Amniotic stem cell (primary cell): ENCODE measurements at places on chromosomes 1 and 21.

- DNase-seq, result no peak
Measured at GRCh38 chr1:13793088-13793730, 93.2 kb downstream of the PRDM2 start.

DNA sequence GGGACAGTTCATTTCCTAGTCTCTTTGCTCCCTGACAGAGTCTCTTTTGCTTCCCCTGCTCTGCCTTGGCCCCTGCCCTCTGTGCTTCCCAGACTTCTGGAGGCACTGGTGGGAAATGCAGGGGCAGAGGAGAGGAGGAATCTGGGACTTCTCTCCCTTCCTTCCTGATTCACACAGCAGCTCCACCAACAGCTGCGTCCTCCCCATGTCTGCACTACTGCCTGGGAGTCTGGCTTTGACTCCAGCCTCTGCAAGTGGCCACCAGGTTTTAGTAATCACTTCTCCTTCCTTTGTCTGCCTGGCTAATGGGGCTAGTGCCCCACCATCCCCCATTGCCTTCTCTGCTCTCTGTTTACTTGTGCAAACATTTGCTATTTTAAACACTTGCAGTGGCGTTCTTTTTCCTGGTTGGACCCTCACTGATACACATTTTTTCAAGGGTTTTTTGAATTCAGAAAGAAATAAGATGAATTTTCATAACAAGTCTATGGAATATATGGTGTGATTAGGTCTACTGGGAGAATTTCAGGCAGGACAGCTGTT, 21.9 kb downstream of the FASLG start:
- no peak for DNase-seq

DNA sequence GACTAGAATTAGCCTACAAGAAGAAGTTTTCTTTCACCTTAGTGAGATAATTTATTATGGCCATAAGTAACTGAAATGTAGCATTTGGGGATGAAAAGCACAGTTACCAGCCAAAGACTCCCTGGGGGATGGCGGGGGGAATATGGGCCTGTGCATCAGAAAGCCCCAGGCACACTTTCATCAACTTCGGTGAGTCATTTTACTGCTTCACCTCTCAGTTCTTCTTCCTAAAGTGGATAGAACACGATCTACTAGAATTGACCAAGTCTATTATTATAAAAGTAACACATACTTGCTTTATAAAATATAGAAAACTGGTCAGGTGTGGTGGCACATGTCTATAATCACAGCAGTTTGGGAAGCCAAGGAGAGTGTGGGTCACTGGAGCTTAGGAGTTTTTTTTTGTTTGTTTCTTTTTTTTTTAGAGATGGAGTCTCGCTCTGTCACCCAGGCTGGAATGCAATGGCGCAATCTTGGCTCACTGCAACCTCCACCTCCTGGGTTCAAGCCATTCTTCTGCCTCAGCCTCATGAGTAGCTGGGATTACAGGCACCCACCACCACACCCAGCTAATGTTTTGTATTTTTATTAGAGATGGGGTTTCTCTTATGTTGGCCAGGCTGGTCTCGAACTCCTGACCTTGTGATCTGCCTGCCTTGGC, 141.8 kb downstream of the ZZZ3 start:
- DNase-seq, result no peak

- DNase-seq, result no peak
Measured at GRCh38 chr21:46477765-46478164, 19.1 kb downstream of the DIP2A start.

- no peak for DNase-seq
Measured at GRCh38 chr21:38027901-38028498, 111.7 kb upstream of the KCNJ6 start.

DNA sequence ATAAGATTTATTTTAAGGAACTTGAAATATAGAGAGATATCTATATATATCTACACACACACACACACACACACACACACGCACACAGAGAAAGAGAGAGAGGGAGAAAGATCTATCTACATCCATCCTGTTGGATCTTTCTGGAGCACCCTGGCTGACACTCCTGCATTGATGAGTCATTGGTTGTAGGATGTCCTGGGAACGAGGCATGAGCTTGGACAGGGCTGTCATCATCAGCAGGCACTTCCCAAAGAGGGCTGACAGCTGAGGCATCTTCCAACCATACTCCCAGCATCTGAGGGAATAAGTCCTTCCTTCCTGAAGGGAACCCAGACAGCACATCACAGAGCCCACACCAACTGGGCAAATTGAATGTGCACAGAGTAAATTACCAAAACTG, 99.1 kb upstream of the ERG start:
- DNase-seq, result no peak

DNA sequence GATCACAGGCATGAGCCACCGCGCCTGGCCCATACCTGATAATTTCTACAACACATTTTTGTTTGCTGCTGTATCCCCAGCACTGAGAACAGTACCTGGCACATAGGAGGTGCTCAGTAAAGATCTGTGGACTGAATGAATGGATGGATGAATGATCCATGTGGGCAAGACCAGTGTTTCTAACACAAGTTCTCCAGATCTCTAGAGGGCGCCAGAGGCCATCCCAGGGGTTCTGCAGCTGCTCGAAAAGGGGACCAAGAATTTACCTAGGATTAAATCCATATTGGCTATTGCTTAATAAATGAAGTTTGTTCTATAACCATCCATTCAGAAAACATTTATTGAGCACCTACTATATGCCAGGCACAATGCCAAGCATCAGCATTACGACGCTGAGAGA, 167.7 kb downstream of the ACTL8 start:
- peak; percentile 3 for DNase-seq

- peak; percentile 33 for DNase-seq
Measured at GRCh38 chr1:223401873-223402789, 8.9 kb downstream of the CCDC185 start.

DNA sequence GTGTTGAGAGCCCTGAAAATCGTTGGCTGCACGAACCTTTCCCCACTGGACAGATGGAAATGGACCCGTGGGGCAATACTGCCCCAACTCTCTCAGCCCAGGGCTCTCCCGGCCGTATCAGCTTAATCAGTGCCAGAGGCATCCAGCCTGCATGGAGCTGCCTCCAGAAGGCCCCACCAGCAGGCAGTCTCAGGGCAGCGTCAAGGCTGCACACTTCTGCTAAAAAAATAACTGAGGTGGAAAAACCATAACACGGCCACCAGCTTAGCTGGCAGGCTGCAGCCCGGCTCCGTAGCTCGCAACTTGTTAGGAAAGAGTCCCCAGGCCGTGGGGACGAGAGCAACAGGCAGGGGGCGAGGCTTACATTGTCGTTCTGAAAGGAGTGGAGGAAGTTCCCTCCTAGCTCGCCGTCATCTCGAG, 27.9 kb downstream of the MRPL37 start:
- DNase-seq, result no peak

DNA sequence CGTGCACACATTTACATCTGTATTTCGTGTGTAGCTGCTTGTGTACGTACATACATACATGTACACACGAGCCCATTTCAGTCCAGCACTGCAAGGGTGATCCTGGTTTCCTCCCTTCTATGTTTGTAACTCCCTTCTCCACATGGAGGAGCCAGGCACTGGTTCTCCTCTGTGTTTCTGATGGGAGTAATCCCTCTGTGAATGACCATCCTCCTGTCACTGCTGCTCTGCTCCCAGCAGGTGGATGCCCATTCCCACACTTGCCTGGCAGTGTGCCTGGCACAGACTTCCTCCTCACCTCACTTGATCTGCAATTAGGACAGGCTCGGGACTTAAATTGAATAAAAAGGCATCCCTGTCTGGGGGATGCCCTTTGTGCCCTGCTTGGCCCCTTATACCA, 37.1 kb downstream of the TRAPPC10 start:
- DNase-seq, result no peak

DNA sequence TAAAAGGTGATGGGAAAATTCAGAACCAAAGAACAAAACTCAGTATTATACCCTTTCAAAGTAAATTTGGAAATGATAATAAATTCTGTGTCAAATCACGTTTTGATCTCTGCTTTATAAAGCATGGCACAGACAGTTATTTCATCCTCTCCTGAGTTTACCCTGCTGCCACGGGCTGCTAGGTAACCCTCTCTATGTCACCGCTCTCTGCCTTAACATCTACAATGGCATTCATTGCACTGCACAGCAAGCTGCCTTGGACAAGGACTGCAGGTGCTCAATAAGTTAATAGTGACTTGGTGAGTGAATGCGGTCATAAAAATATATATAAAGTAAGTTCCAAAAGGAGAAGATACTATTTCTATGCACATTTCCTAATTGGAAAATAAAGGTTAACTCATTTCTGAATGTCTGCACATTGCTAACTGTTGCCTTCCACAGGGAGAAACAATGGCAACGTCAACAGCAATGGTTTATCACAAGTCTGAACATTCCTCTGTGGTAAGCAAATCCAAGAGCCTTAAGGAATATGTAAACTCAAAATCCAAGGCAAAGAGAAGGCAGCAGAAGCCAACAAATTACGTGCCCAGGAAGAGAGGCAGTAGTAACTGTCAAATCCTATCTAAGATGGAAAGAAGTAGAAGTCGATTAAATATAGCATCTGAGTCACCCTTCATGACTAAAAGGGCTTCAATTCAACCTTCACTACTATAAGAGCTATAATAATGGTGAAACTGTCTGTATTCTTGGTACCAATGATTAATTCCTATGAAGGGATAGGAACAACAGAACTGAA, 19.4 kb downstream of the FYB2 start:
- DNase-seq, result peak; percentile 87

GRCh38 chr1:2135441-2135841, 59.1 kb downstream of the FAAP20 start:
- DNase-seq, result peak; percentile 84

DNA sequence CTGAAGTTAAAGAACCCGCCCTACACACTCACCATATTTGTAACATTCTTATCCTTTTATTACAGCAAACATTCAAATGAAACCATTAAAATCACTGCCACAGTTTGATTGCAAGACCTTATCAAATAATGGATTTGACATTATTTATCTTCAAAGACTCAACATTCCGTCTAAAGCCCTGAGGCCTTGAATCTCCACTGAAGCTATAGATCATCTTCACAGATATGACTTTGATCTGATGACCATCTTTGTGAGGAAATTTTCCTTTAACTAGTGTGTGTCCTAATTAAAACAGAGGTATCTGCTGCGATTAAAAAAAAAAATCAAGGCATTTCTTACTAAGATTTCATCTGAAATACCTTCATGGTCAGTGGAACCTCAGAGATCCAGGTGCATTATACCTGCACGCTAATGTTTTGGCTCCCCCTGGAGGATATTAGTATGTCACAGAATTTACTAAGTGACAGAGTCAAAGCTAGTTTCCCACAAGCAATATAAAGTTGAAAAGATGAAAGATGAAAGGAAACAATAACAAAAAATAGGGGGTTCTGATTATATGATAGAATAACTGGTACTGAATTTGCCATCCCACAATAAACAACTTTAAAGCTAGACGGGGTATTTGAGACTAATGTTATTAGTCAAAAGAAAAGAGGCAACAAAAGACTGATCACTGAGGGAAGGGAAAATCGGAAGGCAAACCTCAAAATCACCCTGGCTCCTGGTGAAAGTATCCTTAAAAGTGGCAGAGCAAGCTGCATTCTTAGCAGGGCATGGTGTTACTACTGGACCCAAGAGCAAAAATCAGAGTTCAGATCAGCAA, 923.4 kb downstream of the NCAM2 start:
- no peak for DNase-seq

DNA sequence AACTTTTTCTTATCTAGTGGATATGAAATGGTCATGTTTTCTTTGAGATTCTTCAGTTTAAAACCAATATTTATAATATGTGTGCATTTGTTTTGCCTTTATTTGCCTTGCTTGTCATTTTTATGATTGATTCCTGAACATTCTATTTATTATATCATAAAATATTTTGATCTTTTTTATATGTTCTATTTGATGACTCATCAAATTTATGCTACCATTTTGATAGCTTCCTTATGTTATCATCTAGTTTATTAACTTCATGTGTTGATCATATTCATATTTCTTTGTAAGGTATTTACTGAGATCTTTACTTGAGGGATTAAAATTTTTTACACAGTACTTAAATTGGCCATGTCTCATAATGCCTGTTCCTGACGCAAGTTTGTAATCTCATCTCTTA, 1650.0 kb downstream of the AMY1C start:
- DNase-seq, result no peak

DNA sequence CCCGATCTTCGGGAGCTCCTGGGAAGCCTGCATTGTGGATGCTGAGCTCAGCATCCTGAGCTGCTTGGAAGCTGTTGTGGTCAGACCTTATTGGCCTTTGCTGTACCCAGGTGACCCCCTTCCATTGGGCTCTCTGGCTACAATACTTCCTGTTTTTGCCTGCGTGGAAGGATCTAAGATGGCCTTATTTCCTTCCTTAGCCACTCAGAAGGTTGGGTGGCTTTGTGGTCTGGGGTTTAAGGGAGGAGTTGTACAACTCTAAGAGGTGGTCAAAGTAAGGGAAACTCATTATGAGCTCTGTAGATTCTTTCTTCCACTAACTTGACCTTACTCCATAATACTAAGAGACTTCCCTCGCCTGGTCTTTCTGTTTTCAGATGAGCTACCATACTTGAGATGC, 17.7 kb downstream of the PFKFB2 start:
- no peak for DNase-seq

- DNase-seq, result no peak
Measured at GRCh38 chr21:41712730-41713129, 54.1 kb downstream of the RIPK4 start.

GRCh38 chr1:204647114-204647804, 38.3 kb downstream of the LRRN2 start:
- DNase-seq, result peak; percentile 3

DNA sequence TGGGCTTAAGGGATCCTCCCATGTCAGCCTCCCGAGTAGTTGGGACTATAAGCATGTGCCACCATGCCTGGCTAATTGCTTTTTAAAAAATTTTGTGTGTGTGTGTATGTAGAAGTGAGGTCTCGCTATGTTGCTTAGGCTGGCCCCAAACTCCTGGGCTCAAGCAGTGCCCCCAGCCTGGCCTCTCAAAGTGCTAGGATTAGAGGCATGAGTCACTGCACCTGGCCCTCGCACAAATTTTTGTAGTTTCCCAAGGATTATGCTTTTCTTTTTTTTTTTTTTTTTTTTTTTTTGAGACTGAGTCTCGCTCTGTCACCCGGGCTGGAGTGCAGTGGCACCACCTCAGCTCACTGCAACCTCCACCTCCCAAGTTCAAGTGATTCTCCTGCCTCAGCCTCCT, 144.4 kb upstream of the HNRNPU start:
- DNase-seq, result no peak

GRCh38 chr21:45056917-45057560, 17.3 kb upstream of the ADARB1 start:
- no peak for DNase-seq

DNA sequence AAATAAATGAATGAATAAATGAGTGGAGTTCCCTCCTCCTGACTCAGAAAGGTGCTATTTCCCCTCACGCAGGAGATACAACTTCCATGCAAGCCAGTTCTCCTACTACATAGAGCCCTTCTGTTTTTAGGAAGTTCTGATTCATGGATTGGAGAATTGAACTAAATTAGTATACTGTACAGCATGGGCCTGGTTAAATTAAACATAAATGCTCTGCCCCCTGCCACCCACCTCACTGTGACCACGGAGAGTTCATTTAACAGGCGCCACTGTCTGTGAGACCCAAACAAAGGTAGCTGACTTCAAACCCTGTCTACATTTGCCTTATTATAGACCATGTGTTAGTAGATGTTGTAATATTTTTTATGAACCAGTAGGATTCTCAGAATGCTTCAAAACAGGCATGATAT, 9.1 kb upstream of the IRF2BP2 start:
- no peak for DNase-seq

- DNase-seq, result no peak
Measured at GRCh38 chr1:207259391-207259790, 62.1 kb upstream of the CD55 start.

GRCh38 chr1:109598655-109599054, 20.8 kb downstream of the GNAT2 start:
- no peak for DNase-seq

- DNase-seq, result no peak
Measured at GRCh38 chr1:159943278-159943640, 2.2 kb downstream of the IGSF9 start.
